Stimulated activated CD4-positive, alpha-beta T cell treated with anti-CD3 and anti-CD28 coated beads, Interleukin-12 subunit alpha, Interleukin-12 subunit beta, amount 100 ng/mL, for 48 hours (primary cell): ENCODE measurements at places on chromosomes 5 and 9.

- DNase-seq = no peak
Observed at GRCh38 chr5:154285661-154286408, 95.3 kb downstream of the GALNT10 start.

DNA sequence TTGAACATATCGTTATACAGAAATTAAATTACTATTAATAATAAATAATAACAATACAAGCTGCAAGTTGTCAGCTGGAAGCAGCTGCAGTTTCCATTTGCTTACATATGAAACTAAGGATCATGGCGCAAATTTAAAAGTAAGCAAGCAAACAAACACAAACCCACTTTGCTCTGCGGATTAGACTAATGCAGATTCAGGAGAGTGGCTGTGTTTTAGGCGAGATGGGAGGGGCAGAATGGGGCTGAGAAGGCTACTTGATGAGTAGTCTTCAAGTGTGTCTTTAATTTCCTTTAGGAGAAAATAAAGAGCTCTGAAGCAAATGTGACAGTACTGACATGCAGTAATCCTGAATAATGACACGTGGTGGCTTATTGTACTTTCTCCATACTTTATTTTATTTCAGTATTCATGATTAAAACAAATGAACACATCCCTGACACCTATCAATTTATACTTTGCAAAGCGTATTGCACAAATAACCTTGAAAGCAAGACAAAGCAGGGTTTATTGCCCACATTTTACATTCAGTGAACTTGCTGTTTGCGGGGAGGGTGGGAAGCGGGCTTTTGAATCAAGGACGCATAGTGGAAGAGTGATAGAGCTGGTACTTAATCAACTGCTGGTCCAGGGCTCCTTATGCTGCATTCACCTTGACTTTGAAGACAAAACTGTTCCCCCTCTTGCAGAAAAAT, 221.4 kb upstream of the TRIM32 start:
- DNase-seq = no peak

GRCh38 chr5:76290321-76290757, 112.7 kb upstream of the IQGAP2 start:
- no peak for DNase-seq

GRCh38 chr5:31753700-31754357, 114.9 kb downstream of the PDZD2 start:
- DNase-seq = no peak

DNA sequence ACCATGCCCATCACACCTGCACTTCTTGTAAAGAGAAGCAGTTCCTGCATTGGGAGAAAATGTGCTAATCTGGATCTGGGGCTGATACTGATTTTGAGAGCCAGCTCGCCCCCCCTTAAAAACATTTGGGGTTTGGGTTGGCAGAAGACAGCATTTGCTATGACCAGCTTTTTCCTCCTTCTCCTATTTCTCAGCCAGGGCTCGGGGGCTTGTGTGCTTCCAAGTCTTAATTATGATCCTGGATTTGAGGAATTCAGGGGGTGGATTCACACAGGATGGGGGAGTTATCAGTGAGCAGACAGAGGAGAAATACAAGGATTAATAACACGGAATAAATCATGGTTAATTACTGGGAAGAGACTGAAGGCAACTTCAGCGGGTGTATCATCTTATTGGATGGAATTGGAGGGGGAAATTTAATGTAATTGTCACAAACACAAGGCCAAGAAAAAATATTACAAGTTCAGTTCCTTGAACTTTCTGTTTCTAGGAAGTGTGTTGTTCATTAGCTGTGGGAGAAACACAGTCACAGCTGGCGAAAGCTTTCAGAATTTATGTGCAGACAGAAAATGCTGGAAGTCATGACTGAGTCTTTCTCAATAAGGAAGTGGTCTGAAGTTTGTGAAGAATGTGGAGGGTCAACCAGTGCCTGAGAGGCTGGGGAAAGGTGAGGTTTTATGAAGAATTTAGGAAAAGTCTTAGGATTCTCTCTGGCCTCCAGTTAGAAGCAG, 15.3 kb downstream of the C9orf152 start:
- DNase-seq = no peak

- DNase-seq = no peak
Observed at GRCh38 chr5:103587185-103587748, 24.7 kb upstream of the NUDT12 start.

GRCh38 chr9:124293718-124294506, 36.2 kb downstream of the NEK6 start:
- no peak for DNase-seq

DNA sequence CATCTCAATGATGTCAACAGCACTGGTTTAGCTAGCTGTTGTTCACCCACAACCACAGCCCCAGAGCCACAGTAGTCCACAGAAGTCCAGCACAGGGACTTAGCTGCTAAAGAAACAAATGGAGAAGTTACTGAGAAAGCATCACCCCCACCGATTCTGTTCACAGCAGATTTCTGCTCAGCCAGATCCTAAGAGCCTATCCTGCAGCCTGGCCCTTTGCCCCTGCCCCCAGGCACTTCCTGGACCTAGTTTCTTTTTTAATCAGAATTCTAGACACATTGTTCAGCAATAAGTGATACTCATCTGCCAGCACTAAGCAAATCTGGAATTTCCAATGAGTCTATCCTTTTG, 7.4 kb downstream of the B4GALT1 start:
- peak; percentile 51 for DNase-seq
